ENCODE measurements at places on chromosomes 5 and 9. TPM values are rescaled to one million over a fixed set of nuclear protein-coding genes. Genes with fewer than 3 reads are reported as not detected.

Gene RETREG1
- total RNA-seq: 58.8 TPM

DNA sequence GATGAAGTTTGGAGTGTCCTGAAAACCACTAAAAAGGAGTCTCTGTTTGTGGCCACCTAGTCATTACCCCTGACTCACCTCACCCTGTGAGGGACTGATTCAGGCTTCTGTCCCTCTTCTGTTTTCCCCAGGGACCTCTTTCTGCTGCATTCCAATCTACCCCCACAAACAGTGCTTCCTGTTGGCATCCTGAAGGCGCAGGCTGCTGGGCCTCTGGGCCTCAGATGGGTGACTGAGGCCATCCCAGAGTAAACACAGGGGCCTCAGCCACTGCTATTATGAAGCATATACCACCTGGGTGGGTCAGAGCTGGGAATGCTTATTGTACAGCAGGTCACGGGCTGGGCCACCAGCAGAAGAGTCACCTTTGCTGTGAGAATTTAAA lies 20.0 kb downstream of the MORN5 start:
- DNase-seq: no peak

Gene ZNF483
- 0.55 TPM for total RNA-seq

DNA sequence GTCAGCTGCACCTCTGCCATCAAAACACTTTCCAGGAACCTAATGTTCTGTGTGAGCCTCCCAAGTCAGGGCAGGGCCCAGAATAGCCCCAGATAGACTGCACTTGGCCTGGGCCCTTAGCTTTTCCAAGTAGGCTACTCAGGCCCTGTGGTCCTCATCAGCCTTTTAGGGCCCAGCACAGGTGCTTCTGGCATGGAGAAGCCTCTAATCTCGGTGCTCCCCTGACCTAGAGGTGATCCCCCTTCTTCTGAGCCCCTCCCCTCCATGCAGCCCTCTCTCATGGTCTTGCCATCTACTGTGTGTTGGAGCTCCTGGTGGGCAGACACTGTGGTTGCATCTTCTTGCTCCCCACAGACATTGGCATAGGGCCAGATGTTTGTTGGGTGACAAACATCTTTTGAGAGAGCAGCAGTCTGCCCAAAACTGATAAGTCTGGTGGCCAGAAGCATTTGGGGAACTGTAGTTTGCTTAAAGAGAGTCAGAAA lies 28.1 kb downstream of the FRMPD1 start:
- DNase-seq: no peak

DNA sequence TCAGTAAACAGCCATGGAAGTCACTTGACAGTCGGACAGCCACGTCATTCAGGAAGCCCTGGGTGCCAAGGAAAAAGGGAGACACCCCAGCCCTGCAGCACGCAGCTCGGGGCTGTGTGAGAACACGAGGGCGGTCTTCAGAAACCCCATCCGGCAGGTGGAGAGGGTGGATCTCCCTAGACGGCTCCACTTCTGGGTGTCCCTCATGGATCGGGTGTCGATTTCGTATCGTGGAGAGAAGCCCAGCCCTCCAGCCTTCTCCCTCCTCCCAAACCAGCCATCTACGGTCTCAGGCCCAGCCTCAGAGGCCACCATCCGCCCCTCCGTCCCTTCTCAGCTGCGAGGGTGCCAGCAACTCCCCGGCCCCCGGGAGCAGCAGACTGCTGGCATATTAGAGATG lies 65.5 kb upstream of the BARHL1 start:
- no peak for DNase-seq

DNA sequence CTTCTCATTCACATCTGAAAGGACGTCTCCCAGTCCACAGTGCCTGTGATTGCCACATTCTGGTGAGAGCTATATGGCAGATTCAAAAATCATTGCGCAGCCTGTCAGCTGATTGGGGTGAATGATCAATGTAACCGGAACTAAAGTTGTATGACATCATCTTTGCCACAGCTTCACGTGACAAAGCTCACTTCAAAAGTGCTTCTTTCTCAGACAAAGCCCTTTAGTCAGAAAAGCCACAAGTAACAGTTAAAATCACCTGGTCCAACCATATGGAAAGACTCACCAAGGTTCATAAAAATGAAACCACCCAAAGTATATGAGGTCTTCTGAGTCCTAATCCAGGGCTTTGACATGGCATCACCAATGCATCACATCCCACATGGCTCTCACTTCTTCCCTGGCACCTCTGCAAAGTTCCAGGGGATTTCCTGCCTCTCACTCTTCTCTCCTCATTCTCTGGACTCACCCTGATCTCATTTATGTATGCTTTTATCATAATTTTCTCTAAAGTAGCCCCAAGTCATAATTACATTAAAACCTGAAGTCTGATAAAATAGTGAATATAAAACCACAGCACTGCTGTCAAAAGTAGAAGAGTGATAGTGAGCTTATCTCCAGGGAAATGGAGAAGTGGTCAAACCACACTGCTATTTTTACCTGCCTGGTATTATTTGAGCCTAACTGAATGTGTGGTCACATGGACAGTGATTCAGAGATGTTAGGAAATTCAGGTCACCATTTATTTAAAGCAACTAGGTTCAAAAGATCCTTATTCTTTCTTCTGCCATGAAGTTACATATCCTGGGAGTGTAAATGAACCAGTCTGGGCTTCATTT lies 193.1 kb upstream of the PTGER4 start:
- no peak for DNase-seq

DNA sequence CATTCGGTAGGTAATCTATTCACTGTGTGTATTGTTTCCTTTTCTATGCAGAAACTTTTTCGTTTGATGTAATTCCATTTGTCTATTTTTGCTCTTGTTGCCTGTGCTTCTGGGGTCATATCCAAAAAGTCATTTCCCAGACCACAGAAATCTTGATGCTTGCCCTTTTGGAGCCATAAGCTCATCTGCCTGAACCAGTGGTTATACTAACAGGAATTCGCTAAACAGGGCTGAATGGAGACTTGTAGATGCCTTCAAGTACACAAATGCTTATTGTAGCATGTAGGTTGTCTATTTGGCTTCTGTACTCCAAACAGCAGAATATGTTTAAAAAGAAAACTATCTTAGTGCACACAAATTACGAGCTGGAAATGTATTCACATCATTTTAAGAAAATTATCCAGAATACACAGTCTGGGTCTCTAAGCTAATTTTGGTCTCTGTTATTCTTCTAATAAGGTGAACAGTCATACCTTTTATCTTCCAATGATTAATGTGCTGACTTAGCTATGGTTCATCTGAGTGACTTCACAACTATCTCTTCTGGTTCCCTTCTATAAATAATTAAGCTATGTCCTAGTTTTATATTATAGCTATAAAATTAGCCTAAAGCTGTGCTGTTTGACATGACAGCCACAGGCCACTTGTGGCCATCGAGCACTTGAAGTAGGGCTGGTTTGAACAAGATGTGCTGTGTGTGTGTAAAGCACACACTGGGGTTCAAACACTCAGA lies 87.6 kb downstream of the DAPK1 start:
- no peak for DNase-seq

GRCh38 chr5:177350776-177351391 lies 584 bp downstream of the LMAN2 start:
- no peak for DNase-seq

Measured in lower leg skin (tissue), 4 donors.